Mesothelial cell of epicardium (in vitro differentiated cells): ENCODE measurements at places on chromosomes 7 and 10.

DNA sequence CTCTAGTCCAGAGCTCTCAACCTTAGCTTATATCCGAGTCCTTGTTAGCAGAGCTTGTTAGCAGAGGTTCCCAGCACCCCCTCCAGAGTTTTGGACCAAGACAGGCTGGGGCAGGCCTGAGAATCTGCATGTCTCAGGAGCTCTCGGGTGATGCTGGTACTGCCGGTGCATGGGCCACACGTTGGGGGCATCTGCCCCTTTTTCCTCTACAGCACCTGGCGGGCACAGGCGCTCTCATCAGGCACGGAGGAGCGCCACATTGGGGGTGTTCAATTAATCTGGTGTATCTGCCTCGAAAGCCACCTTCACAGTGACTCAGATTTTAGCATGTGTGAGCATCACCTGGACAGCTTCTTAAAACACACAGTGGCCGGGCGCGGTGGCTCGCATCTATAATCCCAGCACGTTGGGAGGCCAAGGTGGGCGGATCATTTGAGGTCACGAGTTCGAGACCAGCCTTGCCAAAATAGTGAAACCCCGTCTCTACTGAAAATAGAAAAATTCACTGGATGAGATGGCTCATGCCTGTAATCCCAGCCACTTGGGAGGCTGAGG, 117.7 kb downstream of the ELFN1 start:
- peak; percentile 19 for DNase-seq

GRCh38 chr10:101558671-101559595, 29.1 kb downstream of the POLL start:
- DNase-seq = no peak

DNA sequence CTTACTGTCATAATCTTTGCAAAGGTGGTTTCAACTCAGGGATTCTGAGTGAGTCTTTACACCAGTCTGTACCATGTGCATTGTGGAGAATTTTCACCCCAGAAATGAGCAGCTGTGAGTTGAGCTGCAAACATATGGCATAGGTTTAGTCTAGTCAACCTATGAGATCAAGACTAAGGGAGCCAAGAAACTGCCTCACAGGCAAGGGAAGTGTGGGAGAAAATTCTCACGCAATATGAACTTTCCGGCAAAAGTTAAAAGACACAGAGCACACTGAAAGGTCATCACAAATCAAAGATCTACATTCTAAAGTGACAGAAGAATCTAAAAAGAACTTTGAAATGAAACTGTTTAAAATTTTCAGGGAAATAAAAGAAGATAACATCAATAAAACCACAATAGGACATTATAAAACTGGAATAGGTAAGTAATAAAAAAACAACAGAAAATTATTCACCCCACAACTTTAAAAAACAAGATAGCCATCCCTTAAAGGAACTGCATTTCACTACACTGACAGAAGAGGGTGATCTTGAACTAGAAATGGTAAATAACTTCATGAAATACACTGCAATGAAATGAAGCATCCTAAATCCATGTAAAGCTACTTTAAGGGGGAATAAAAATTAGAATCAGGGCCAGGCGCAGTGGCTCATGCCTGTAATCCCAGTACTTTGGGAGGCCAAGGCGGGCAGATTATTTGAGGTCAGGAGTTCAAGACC, 63.5 kb downstream of the LGI1 start:
- DNase-seq = no peak

DNA sequence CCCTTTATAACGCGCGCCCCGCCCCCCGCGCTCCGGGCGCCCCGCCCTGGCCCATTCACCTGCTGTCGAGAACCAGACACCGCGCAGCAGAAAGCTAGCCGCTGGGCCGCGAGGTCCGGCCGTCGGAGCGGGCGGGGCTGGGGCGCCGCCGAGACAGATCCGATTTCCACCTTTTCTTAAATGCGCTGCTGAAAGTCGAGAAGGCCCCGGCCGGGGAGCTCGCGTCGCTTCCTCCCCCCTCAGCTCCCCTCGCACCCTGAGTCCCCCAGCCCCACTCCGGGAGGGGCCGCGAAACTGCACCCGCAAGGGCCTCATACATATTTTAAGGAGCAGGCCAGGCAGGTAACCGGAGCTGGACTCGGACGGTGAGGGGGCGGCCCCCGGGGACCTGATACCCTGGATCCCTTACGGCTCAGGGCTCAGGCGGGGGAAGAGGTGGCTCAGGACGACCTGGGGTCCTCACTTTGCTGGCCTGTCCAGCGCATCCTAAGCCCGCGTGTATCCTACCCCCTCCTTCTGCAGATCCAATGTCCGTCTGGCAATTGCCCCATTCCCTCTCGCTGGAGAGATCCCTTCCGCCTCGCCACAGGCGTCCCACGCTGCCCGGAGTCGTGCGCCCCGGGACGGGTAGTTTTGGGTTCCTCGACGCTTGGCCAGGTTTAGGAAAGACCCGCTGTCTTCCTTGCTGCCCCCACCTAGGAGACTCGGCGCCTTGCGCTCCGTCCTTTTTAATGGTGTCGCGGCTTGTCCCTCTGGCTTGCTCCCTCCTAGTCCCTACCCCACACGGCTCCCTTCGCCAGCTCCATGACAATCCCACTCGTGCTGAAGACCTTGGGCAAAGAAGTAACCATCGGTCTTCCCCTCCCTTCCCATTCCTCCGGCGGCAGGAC, 170.6 kb downstream of the UBE2H start:
- no peak for DNase-seq

DNA sequence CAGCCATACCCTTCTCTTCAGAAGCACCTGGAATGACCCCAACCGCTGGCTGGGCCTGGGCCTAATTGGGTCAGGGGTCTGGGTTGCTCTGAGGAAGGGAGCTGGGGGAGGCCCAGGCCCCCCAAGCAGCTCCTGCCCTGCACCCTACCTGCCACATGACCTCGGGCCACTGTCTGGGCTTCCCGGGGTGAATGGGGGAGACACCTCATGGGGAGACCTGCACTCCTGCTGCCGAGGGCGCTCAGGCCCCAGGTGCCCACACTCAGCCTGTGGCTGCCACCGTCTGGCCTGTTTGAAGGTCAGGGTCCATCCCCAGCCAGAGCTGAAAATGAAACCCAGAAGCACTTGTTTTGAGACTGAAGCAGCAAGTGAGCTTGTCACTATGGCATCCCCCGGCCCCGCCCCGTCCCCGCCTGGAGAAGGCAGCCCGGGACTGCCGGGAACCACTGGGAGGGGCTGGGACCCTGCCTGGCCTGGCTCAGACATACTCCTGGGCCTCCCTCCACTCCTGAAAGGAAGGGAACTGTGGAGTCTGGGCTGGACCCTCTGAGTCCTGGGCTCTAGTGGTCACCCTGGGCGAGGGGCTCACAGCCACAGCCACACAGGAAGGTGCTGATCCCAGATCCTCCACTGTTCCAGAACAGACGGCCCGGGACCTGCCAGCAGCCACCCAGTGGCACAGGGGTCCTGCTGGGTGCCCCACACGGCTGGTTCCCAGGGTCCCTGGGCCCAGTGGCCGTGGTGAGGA, 7.4 kb upstream of the MICALL2 start:
- peak; percentile 67 for DNase-seq

DNA sequence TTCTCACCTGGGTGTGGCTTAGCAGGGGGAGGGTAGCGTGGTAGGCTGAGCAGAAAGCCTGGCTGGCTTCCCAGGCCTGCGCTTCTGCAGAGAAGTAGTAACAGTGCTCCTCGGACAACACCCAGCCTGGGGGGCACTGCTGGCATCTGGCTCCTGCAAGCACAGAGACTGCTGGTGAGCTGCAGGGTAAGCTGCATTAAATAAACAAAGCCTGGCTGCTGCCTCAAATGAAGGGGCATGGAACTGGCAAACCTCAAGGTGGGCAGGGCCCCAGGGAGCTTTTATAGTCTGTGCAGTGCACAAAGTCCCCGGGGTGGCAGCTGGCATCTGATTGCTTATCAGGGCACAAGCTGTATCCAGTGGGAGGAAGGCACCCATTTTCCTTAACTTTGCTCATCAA, 3.9 kb downstream of the KLRG2 start:
- no peak for DNase-seq

GRCh38 chr7:43363035-43363791, 219.7 kb upstream of the STK17A start:
- no peak for DNase-seq

- no peak for DNase-seq
Measured at GRCh38 chr10:62587011-62587410, 212.8 kb downstream of the ZNF365 start.
